T-helper 9 cell (primary cell): ENCODE measurements at places on chromosomes 5 and 9.
A peak's percentile ranks its signal among the peaks of the same experiment; 100 is the strongest.

GRCh38 chr5:127431977-127432585, 85.4 kb upstream of the PRRC1 start:
- no peak for DNase-seq

GRCh38 chr5:76820526-76820890, 1.7 kb downstream of the F2RL1 start:
- no peak for DNase-seq

DNA sequence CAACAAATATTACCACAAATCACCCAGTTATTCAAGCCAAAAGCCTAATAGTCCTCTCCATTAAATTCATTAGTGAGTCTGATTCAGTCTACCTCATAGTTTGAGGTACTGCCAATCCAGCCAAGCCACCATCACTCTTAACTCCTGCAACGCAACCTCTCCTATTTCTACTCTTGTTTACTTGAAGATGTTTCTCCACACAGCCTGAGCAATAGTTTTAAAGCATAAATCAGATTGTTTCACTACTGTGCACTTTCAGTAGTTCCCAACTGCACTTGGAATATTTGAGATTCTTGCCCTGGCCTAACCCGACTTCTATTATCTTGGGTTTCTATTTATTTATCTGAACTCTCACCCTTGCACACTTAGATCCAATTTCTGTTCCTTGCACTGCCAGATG, 85.5 kb downstream of the YIPF5 start:
- no peak for DNase-seq

DNA sequence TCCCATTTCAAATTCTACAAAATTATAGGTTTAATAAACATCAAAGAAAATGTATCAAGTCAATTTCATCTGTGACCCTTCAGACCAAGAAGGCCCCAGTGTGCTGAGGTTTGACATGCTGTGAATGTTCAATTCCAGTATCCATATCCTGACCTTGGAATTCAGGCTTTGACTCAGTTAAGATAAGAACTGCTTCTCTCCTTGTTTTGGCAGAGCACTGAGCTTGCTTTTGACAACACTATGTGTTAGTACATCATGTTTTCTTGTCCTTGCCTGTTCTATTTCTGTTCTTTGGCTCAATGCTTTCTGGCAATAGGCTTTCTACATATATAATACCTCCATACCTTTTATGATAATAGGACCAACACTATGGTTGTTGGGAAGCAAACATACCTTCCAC, 105.6 kb downstream of the PLCXD3 start:
- DNase-seq, result no peak

DNA sequence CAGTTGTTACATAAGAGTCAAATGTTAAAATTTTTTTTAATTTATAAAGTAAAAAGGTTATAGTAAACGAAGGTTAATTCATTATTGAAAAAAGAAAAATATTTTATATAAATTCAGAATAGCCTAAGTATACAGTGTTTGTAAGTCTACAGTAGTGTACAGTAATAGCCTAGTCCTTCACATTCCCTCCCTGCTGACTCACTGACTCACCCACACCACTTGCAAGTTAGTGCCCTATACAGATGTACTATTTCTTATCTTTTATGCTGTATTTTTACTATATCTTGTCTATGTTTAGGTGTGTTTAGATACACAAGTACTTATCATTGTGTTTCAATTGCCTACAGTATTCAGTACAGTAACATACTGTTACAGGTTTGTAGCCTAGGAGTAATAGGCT, 57.6 kb downstream of the MAMDC2 start:
- no peak for DNase-seq

DNA sequence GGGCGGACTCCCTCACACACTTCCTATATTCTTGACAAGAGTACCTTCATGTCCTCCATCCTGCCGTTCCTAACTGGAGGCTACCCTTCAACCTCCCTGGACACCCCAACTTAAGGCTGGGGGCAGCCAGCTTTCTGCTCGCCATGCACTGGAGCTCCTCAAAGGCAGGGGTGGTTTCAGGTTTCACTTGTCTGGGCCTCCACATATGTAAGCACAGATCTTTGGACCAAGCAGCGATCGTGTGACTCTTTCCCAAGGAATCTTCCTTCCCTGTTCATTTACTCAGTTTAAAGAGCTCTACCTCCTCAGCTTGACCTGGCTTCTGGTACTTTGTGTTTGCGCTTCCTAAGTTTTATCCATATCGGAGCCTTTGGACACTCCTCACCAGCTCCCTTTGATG, 34.2 kb upstream of the TRPC7 start:
- DNase-seq, result no peak

GRCh38 chr9:23582836-23583235, 243.2 kb downstream of the ELAVL2 start:
- DNase-seq, result no peak

DNA sequence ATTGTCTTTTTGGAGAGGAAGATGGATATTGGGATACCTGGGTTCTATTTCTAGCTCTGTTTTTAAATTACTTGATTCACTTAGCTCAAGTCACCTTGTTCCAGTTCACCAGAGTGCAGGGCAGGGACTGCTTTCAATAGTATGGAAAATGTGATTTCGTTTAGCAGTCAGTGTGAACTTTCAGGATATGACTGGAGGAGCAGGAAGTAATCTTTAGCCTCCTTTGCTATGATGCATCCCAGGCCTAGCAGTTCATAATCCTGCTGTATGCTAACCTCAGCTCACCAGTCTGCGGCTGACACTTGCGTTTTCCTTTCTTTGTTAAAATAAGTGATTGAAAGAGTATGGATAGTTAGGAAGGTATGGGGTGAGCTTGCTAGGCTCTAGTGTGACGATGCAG, 169.7 kb downstream of the ARHGAP26 start:
- DNase-seq, result no peak

DNA sequence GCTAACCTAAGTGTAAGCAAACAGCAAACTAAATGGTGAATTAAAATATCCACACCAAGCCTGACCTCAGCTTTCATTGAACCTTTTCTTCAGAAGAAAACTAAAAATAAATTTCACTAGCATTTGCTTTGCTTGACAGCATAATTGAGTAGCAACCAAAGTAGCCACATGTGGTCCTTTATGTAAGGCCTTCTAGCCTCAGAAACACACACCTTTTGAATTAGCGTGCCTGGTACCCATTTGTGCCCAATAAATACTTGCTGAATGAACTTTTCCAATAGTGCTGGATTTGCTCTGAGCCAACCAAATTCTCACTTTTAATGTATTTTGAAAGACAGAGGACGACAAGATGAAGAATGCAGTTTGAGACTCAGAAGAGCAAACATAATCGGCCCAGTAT, 2.1 kb upstream of the NIPBL start:
- no peak for DNase-seq

GRCh38 chr5:180619563-180619915, 28.2 kb upstream of the SCGB3A1 start:
- no peak for DNase-seq

DNA sequence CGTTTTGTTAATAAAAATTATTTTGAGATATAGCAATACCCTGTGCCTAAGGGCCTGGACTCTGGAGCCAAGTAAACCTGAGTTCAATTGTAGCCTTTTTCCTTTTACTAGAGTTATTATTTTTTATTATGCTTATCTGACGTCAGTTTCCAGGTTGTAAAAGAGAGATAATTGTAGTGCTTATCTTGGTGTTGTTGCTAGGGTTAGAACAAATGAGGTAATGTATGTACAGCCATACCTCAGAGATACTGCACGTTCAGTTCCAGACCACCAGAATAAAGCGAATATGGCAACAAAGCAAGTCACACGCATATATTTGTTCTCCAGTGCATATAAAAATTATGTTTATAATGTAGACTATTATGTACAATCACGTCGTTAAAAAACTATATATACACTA, 215.0 kb downstream of the VPS13A start:
- DNase-seq, result no peak

DNA sequence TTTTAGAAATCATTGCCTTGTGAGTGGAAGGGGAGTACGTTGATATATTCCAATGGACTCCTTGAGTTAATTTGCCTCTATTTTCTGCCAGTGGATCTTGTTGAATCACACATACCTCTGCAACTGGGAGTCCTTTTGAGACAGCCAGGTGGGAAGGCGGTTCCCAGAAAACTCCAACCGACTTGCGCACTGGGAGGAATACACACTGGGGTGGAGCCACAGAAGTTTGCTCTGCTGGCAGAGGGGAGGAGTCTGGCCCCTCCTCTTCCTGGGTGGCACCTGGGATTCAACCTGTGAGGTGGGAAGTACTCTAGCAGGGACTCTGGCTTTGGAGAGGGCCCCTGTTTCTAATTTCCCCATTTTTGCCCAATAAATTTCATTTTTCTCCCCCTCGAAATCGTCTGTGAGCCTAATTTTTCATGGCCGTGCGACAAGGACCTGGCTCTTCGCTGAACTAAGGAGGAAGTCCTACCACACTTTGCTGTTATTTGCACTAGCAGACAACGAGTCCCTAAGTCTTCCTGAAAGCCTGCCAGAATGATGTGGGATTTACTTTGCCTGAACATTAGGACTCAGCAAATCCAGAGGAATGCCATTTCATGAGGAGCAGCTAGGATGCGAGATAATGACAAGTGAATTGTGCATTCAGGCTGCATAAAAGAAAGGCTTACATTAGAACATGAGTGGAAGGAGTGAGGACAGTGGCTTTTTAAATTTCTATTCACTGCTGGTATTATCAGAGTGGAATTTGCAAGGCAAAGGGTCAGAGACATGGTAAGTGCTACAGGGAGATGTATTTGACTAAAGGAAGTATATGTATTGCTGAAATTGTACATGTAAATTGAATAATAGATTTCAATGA, 67.2 kb downstream of the PRLR start:
- no peak for DNase-seq

- no peak for DNase-seq
Measured at GRCh38 chr9:90901933-90902332, 100.3 kb downstream of the SYK start.

- no peak for DNase-seq
Measured at GRCh38 chr5:19208397-19208796, 779.6 kb downstream of the CDH18 start.

GRCh38 chr9:13557746-13558145, 278.3 kb upstream of the MPDZ start:
- no peak for DNase-seq

DNA sequence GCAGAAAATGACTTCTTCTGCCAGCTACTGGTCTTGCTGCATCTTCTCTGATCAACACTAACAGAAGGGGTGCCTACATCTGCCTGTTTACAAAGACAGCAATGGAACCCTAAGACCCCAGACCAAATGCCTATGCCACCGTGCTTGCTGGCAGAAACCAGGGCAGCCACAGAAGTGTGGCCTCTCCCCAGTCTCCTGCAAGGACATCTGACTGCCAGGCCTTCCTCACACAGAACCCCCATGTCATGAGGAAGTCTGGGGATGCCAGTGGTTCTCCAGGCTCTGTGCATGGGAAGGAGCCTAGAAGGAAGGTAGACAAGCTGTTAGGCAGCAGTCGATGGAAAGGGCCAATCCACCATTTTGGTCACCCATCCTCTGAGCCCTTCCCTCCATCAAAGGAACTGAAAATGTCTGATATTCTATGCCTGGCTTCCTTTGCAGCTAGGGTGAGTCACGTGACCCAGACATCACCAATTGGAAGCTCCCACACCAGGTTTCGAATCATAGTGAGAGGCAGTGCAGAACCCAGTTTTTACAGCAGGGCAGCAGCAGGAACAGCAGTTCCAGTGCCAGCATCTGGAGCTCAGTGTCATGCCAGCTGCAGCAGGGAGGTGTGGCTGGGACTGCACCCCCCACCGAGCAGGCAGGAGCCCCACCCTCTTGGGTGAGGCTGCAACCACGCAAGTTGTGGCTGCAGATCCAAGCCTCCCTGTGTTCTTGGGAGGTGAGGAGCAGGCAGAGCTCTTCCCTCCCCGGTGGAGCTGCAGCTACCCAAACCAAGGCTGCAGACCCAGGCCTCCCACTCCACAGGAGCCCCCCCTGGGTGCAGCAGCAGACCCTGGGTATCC, 123.4 kb downstream of the OLFM1 start:
- DNase-seq, result no peak

- DNase-seq, result peak; percentile 44
Measured at GRCh38 chr9:6715755-6716643, 41.8 kb upstream of the KDM4C start.

- DNase-seq, result no peak
Measured at GRCh38 chr5:150243590-150243989, 46.0 kb downstream of the CAMK2A start.

- no peak for DNase-seq
Measured at GRCh38 chr9:129323999-129324553, 146.0 kb upstream of the IER5L start.

GRCh38 chr9:38066914-38067858, 1.8 kb downstream of the SHB start:
- DNase-seq, result peak; percentile 8

DNA sequence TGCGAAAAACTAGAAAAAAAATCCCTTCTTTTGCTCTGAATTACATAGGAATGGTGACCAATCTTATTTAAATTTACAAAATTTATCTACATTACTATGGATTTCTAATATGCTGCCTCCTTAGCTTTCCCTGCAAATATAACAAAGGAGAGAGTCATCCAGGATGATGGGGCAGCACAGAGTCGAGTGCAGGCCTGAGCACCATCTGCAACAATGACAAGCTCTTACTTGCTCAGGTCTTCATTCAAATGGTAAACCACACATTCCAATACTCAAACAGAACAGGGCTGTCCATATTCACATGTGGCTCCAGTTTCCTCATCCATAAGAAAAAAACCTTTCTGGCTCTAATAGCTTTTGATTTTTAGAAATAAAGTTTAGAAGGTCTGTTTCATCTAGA, 33.5 kb upstream of the ZNF354B start:
- no peak for DNase-seq

DNA sequence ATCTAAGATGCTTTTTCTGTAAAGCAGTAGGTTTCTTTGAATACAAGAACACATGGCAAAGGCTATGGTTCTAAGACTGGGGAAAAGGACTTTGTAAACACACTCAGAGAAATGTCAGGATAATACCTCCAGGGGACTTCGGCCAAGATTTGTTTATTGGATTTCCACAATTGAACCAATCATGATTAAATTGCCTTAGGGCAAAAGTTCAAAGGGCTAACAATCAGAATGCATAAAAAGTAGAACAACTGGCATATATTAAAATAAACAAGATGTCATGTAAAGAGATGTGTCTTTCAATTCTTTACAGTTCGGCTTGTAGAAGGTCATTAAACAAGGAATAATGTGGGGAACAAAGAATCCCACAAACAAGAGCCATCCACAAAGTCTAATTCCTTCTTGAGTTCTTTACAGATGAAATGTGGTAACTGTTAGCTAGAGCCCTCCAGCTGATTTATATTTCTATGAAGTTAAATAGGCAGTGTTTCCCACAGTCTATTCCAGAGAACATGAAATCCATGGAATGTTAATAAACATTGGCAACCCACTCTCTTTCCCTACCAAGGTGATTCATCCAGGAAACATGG, 565.5 kb downstream of the ZNF608 start:
- DNase-seq, result no peak

- no peak for DNase-seq
Measured at GRCh38 chr5:173069671-173070070, 13.5 kb downstream of the CREBRF start.

DNA sequence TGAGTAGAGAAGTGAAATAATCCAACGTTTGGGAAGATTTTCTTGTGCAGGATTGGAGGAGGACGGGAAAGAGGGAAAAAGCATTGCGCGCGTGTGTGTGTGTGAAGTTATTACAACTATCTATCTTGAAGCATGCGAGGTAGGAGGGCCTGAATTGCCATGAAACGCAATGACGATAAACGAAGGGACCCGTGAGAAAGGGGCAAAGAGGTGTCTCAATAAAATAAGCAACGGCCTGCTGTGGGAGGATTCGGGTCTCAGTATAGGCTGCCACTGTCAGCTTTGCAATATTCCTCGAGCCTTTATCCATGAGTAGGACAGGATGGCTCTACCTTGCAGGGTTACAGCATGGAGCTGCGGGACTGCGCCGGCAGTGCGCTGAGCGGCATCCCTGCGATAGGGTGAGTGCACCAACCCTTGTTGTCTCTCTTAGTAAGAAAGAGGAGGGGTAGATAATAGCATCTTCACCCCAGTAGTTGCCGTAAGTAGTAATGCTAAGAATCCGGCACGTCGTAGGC, 631 bp upstream of the RCL1 start:
- DNase-seq, result no peak
